ENCODE measurements at places on chromosomes 13 and 19.

DNA sequence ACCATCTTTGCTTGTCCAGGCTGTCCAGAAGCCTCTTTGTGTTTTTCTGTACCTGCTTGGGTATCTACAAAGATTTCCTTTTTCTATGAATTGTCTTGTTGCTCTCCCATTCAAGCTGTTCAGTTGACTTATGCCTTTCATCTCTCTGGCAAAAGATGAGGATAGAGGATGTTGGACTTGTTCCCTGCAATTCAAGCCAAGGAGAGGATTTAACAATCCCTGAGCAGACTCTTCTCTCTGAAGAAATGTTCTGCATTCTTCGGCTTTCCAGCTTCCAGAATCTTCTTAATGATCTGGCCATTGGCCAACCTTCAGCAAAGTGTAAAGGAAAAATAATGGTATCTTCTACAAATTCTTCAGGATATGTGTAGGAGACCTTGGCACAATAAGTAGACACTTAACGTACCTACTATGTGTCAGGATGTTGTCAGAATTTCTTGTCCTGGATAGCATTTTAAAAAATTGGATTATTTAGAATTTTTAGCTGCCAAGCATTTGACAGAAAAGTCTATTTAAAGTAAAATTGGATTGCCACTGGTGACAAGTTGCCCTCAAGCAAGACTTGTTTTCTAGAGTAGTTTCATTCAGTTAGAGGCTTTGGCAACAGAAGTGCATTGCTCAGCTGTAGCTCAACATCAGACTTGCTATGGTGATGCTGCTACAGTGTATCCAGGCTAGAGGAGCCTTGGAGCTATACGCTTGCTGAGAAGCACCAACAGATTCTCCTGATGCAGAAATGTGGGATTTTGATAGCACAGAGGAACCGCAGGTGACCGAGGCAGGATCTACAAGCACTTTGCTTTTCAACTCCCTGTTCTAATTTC is 455.7 kb downstream of the SUCLA2 start:
- no peak for DNase-seq

DNA sequence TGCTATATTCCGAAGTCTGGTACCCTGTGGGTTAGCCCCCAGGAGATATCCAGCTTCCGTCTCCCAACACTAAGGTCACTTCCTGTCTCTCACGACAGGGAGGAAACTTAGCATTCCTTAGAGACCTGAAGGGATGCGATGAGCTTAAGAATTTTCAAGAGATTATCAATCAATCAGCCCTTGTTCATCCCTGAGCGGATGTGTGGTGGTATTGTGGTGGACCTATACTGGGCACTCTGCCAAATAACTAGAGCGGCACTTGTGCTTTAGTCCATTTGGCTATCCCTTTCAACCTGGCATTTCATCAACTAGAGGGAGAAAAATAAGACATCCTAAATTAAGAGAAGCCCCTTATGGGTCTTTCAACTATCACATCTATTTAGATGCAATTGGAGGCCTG is 30.9 kb upstream of the ZNF562 start:
- no peak for DNase-seq

DNA sequence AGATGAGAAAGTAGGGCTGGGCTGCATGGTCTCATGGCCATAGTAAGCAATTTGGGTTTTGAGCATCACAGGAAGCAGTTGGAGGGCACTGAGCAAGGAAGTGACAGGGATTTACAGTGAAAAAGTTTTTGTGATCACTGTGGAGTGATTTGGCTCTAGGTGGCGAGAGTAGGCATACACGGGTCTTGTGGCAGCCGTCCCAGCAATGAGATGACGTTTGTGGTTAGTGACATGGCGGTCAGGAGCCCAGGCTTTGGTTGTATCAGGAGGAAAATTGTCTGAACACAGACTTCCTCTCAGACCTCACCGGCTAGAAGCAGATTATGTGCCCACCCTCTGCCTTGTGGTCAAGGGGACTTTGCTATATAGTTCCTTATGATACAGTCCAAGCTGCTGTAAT is 3.3 kb downstream of the ZNF444 start:
- no peak for DNase-seq

- no peak for DNase-seq
Measured at GRCh38 chr19:11549386-11549953, 9.6 kb downstream of the ELOF1 start.

DNA sequence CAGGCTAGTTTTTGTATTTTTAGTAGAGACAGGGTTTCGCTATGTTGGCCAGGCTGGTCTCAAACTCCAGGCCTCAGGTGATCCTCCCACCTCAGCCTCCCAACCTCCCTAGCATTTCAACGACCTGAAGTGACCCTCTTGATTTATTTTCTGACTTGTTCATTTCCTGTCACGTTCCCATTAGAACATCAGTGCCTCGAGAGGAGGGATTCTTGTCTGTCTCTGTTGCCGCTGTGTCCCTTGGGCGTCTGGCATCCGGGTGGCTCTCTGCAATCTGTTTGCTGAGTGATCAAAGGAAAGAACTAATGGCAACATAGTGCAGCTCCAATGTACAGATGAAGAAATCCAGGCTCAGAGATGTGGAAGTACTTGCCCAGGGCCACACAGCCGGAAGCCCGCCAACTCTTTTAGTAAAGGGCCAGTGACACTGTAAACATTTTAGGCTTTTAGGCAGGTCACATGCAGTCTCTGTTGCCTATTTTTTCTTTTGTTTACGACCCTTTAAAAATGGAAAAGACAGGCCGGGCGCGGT is 47.5 kb downstream of the NFIC start:
- DNase-seq, result no peak

- DNase-seq, result no peak
Measured at GRCh38 chr13:40440990-40441820, 225.2 kb downstream of the FOXO1 start.

GRCh38 chr19:28936001-28936400 is 276.9 kb downstream of the UQCRFS1 start:
- no peak for DNase-seq
